ENCODE measurements at places on chromosomes 12 and 14.

DNA sequence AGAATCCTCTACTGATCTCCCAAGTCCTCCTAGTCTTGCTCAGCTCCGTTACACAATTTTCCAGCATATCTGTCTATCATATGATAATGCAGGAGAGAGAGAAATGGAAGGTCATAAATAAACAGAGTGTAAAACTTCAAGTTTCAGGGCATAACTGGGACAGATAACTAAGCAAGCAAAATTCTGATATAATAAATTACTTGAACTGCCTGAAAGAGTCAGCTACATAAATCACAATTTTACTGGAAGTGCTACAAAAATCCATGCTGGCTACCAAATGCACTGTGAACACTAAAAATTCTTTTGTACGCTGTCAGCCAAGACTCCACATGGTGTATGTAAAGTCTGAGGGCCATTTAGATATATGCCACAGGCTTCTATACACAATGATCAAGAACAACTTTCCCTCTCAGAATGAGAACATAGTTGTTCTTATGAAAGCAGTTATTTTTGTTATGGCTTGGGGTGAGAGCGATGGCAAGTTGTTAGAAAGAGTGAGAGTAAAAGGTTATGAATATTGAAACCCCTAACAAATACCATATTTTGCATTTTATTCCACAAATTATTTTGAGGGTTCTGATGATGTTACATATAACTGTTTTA lies 41.1 kb downstream of the GRIP1 start:
- no peak for DNase-seq

- DNase-seq, result peak; percentile 23
Measured at GRCh38 chr12:116863275-116863767, 17.9 kb downstream of the HRK start.

DNA sequence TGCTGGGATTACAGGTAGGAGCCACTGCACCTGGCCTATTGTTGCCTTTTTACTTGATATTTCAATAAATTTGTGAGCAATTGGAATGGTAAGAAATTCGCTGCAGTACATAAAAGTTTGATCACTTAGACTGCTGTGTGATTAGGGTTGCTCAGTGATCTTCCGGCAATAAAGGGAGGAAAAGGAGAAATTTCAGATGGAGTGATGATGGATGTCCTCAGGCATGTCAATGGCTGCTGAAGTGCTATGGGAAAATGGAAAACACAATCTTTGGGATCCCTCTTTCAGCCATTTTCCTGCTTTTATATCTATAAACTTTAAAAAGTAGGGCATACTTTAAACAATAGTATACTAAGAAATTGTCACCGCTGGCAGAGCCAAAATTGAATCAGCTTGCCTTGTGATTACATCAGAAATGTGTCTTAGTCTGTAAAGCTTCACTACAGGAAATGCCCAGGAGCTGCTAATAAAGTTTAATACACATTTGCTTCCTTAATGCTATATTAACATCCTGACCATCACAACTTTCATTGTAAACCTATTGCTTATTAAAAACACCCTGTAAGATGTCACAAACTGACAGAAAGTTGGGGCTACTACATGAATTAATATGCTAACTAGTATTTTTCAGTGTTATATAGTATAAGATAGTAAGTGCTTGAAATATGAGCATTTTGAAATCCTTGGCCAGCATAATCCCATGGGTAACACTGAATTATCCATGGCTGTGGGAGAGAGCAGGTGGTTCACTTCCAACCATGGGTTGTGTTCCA lies 13.7 kb upstream of the FBXL14 start:
- no peak for DNase-seq

DNA sequence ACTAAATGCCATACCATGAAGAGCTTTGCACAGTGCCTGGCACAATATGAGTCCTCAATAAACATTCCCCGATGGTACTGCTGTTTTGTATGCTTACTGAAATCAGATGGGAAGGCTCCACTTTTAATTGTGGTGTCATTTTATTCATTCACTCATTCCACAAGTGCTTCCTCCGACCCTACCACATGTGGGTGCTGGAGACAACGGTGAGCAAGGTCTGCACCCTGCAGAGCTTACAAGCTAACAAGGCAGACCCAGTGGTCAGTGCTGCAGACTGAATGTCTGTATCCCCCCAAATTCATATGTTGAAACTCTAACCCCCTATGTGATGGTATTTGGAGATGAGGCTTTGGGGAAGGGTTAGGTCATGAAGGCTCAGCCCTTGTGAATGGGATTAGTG lies 48.3 kb downstream of the RFX4 start:
- DNase-seq, result no peak

DNA sequence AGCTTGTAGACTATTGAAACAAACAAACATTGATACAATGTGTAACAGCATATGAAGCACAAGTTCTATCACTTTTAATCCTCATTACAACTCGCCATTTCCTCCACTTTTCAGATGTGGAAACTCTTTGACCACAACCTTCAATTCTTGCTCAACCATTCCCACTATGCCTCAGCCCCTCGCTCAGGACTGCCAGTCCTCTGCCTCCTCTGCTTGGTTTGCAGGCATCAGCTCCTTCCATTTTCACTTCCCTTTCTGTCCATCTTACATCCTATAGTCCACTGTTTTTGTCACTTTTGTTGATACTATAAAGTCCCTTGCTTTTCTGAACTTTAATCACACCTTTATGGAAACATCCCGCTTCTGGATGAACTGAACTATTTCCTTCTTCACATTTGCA lies 28.2 kb upstream of the CD27 start:
- DNase-seq, result no peak

DNA sequence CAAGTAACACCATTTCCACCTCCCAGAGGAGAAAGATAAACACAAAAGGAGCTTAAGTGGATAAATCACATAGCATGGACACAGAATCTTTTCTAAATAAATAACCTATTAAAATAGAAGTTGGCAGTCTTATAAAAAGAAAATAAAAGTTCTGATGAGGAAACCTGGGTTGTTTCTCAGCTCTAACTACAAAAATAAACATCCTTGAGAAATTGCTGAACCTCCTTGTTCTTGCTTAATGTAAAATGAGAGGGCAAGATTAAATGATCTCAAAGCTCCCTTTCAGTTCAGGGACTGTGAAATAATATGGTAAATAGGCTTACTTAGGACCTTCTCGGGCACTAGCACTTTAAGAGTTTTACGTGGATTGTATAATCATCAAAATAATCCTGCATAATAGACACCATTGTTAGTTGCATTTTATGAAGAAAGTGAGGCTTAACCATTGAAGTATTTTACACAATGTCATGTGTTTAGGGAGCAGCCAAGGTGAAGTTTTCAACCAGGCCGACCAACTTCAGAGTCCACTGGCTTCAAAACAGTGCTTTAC lies 214.0 kb upstream of the NOVA1 start:
- no peak for DNase-seq

All from BE2C (cell line).